SHP77 (cell line): ENCODE measurements at places on chromosomes 1 and 21.

DNA sequence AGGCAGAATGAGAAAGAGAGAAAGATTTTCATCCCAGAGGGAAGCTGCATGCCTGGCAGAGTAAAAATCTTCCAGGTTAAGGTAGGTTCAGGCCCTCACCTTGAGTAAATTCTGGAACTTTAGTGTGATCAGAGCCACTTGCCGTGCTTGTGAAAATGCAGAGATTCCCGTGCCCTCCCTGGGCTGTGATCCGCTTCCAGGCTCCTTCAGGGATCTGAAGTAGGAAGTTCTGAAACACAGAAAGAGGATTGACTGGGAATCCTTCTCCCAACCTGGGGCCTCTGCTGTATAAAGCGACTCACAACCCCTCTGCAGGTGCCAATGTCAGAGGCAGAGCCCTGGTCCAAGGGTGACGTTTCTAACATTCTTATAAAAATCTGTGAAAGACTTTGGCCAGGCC lies 26.6 kb downstream of the NUAK2 start:
- DNase-seq = no peak

DNA sequence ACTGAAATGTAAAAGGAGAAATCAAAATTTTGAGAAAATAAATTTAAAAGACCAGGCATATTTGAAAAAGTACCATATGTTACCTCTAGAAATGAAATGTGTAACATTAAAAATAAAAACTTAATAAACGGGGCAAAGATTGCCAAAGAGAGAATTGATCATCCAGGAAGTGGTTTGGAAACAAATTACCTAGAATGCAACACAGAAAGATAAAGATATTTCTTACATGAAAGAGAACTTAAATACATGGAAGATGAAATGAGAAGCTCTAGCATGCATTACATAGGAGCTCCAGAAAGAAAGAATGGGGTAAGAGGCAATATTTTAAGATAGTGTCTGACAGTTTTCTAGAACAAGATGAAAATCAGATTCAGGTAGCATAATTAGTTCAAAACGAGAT lies 235.9 kb upstream of the IRF2BP2 start:
- no peak for DNase-seq

DNA sequence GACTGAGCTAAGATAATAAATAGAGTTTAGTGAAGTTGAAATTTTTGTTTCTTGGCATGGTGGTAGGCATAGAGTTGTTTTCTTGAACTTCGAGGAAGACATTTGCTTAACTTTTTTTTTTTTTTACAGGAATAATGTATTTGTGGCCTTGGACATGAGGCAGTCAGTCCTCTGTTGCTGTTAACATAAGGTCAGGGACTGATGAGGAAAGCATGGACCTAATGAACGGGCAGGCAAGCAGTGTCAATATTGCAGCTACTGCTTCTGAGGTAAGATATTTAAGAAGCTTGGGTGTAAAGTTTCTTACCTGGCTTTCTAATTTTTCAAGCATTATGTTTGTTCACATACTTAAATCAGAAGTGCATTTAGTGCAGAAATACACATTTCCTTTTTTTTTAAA lies 51.5 kb downstream of the RALGPS2 start:
- no peak for DNase-seq

GRCh38 chr1:151146072-151146411 lies 389 bp downstream of the SEMA6C start:
- no peak for DNase-seq

DNA sequence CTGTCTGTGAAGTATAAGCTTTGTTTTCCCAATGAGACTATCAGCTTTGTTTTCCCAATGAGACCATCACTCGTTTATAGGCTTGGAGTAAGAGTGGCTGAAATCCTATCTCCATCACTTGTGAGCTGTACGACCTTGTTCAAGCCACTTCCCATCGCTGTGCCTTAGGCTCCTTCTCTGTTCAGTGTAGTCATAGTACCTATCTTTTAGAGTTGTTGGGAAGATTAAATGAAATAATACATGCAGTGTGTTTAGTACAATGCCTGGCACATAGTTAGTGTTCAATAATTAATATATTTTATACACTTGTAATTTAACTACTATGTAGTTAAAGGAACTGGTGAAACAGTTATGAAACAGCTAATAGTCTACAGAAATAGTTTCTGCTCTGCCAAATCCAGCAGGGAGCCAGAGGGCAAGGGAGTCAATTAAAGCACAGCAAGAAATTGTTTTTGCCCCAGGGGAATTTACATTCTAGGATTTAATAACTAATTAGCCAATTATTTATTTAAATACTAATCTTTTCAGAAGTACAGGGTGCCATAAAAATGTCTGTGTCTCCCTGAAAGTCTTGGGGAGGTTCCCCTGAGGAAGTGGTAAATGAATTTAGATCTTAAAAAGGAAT lies 139.3 kb upstream of the HMCN1 start:
- DNase-seq = no peak

- no peak for DNase-seq
These were observed 5.3 kb downstream of the KTI12 start for GRCh38 chr1:52028328-52028727.

- DNase-seq = no peak
These were observed 22.7 kb upstream of the ARF1 start for GRCh38 chr1:228059634-228060457.

DNA sequence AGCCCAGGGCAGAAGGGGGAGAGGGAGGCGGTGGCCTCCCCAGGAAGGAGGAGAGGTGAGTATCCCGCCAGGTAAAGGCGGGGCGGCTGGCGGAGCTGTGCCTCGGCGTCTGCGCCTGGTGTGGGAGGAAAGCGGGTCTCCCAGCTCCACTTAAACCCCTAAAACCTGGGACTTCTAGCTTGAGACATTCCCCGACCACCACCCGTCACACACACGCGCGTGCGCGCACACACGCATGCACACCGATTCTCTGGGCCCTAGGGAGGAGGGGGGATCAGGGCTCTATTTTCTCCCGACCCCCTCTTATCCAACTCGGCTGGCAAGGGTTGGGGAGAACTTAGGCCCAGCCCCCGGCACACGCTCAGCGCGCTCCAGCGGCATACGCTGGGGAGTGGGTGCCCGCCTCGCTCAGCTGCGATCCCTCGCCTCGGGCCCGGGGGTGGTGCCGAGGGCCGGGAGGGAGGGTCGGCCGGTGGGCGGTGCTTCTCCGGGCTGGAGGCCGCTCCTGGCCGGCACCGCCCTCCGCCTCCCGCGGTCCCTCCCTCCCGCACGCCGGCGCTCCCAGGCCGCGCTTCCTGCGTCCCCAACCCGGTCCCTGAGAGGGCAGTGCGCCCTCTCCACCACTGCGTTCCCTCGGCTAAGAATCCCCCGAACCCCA lies at the start of gene TMEM51:
TSS of gene TMEM51 (plus strand) at position 564 of the 658 bp plus-strand sequence. CDS start 61,341 bp downstream, outside the sequence.
- DNase-seq = peak; percentile 52

- no peak for DNase-seq
These were observed 16.3 kb upstream of the PADI2 start for GRCh38 chr1:17135530-17135929.

- no peak for DNase-seq
These were observed 409.6 kb upstream of the ZRANB2 start for GRCh38 chr1:71490432-71490831.

DNA sequence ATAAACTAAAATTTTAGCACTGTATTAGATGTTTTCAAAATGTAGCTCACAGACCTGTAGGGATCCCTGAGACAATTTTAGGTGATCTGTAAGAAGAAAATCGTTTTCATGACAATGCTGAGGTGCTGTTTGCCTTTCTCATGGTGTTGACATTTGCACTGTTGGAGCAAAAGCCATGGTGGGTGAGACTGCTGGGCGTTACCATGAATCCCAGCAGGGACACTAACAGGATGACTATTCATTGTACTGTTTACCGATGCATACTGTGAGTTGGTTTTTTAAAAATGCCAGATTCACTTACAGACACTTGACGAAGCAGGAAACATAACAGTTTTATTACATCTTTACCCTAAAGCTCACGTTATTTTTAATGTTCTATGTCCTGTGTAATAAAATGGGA lies 468.5 kb downstream of the PCP4 start:
- DNase-seq = no peak

- no peak for DNase-seq
These were observed 216.9 kb upstream of the SAMSN1 start for GRCh38 chr21:14762734-14763694.

- no peak for DNase-seq
These were observed 120.8 kb downstream of the CLEC20A start for GRCh38 chr1:178376008-178376407.

- DNase-seq = peak; percentile 13
These were observed 93.9 kb upstream of the TSPAN2 start for GRCh38 chr1:115183158-115183557.

DNA sequence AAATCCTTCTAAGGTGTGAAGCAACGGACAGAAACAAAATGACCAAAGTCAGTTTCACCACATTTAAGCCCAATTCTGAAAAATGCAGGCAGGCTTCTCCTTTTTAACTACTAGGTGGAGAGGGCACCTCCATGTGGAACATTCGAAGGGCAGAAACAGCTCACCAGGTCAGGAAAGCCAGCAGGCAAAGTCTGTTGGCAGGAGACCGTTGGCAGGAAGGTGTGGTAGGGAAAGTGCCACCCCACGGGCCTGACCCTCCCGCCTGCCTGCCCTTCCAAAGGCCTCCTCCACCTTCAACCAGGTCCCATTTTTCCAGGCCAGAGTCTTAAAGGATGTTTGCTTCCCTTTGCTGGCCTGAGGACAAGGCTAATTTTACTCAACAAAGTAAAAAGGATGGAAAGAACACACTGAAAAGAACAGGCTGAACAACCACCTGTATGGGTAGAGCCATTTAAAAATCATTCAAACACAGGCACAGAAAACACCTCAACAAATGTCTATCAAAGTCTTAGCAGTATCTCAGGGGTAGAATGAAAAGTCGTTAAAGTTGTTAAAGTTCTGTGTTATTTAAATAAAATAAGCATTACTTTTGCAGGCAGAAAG lies 26.4 kb downstream of the CAPZB start:
- DNase-seq = no peak

- DNase-seq = no peak
These were observed 38.5 kb upstream of the EGLN1 start for GRCh38 chr1:231460614-231461013.
